ENCODE measurements at places on chromosomes 2 and 18. TPM values are rescaled to one million over a fixed set of nuclear protein-coding genes. Genes with fewer than 3 reads are reported as not detected.

DNA sequence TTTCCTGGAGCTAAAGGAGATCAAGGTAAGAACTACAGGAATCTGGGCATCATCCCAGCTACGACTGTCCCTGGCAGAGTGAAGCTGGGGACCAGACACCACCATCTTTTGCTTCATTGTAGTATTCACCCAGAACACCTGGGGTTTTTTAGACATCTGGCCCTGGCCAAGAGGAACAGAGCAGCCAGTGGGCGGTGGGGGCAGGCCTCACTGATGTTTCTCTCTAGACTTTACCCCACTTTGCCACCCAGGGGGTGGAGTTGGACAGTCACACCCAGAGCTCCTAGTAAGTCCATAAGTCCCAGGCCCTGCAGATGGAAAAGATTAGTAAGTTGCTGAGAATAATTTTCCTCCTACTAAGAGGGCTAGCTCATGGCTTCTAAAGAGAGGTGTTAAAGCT is 39.6 kb downstream of the MARCO start:
- DNase-seq: no peak

DNA sequence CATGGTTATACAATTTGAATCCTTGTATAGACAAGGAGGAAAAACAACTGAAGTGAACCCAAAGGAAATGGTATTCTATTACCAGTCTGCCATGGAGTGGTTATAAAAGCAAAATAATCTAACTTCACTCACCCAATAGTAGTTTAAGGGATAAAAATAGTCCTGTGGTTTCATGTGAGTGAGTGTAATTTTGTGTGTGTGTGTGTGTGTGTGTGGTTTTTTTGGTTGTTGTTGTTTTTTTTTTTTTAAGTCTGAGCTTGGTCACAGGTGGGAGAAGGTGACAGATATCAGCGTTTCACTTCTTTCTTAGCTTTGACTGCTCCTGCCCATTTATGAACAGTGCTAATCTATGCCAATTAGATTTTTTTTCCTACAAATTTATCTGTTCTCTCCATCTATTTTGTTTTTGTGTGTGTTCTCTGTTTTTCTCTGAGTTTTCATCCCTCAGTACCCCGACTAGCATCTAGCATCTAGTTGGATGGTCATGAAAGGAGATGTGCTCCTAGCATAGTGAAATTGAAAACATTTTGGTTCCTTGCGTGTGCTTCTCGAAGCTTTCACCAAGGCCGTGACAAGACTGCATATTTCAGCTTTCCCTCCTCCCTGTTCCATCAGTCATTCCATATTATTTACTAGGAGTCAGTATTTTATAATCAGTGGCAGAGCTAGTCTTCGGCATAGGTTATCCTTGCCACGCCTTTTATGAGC is 200.1 kb upstream of the DTNA start:
- no peak for DNase-seq

KIF1A gene
- total RNA-seq: 1.5 TPM

GBX2 gene
- total RNA-seq: not detected

STON1 gene
- total RNA-seq: 8.0 TPM
